CD4-positive, alpha-beta T cell treated with Interleukin-4 for 4 hours (primary cell): ENCODE measurements at places on chromosomes 5 and 9.

DNA sequence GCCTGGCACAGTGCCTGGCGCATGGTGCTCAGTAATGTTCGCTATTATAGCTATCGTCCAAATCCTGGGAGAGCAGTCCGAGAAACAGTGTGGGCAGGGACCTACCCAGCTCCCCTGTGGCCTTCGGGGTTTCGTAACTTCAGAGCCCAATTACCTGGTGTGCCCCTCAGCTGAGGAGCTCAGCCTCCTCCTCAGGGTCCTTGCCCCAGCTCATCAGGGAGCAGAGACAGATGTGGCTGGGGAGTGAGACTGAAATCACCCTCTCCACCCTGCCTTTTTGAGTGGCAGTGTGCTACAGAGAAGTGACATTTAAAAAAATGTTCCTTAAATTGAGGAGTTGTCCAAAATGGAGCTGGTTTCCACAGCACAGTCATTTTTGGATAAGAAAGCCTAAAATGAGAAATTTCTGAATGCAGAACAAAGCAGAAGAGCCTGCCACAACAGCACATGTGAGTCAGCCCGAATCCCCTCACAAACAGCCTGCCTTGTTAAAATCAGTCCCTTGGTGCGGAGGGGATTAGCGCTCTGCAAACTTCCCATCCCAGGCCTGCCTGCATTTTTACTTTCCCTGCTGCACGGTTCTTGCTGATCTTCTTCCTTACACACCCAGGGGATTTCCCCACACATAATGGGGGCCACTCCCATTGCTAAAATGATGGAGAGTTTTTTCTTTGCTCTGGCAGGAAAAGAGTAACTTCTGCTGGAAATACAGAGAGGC lies 78.1 kb upstream of the PITX1 start:
- DNase-seq = no peak

DNA sequence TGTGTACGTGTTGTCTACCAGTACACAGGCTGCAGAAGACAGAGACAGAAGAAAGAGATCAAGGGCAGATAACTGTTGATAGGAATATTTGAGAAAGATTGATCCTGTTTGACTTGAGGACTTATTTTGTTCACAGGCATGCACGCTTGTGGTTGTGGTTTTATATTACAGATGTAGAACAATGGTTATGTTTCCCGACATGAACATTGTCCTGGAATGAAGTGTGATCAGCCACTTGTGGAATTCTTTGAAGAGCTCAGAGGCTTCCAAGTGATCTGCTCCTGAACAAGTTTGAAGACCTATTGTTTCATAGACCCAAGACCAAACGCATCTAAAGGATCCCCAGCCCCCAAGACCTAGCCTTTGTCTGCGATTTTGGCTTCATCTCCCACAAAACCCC lies 13.7 kb downstream of the TEX53 start:
- DNase-seq = no peak

GRCh38 chr5:140033037-140033760 lies 9.9 kb downstream of the NRG2 start:
- no peak for DNase-seq

GRCh38 chr9:98708933-98709911 lies at the start of gene GABBR2:
GABBR2 (minus strand) TSS chr9:98708935; CDS start chr9:98708737, 198 bp downstream.
- no peak for DNase-seq

DNA sequence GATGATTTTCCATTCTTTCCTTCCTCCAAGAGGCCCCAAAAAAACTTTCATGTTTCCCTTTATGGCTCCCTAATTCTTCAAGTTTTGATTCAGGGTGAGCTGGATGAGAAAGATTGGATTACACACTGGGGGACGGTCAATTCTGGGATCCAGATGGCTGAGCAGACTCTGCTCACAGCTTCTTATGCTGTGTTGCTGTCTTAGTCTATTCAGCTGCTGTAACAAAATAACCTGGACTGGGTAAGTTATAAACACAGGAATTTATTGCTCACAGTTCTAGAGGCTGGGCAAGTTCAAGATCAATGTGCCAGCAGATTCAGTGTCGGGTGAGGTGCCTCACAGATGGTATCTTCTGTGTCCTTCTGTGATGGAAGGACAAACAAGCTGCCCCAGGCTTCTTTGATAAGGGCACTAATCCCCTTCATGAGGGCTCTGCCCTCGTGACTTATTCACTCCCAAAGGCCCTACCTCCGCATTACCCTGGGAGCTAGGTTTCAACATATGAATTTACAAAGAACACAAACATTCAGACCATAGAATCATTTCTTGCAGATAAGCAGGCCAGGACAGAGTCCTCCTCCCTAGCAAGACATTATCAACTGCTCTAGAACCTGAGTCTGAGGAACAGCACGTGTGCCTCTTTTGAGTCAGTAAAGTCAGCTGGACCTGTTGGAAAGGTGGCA lies 23.1 kb upstream of the SMAD5 start:
- no peak for DNase-seq

DNA sequence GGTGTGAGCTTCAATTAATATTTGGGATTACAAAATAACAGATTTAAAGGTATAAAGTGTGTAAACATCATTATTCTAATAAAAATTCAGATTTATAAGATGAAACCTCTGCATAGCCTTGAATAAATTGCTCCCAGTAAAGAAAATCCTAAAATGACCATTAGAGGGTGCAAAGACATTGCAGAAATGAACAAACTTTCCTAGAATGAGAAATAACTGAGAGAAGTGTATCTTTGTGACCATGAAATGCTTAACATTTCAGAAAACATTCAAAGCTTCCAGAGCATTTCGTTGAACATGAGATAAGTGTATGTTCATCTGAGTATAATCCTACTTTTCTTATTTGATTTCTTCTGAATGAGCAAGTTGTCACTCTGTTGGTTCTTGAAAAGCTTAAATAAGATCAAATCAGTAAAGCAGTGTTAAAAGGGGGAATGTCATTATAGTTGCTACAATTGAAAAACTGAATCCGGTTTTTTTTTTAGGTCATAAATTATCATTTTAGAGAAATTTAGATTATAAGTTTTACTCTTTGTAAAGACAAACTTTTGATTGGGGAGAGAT lies 24.7 kb upstream of the NUDT12 start:
- DNase-seq = no peak

- DNase-seq = no peak
Measured at GRCh38 chr9:109934136-109934856, 154.3 kb downstream of the PALM2AKAP2 start.

- DNase-seq = no peak
Measured at GRCh38 chr5:132327252-132327955, 33.2 kb downstream of the SLC22A4 start.

DNA sequence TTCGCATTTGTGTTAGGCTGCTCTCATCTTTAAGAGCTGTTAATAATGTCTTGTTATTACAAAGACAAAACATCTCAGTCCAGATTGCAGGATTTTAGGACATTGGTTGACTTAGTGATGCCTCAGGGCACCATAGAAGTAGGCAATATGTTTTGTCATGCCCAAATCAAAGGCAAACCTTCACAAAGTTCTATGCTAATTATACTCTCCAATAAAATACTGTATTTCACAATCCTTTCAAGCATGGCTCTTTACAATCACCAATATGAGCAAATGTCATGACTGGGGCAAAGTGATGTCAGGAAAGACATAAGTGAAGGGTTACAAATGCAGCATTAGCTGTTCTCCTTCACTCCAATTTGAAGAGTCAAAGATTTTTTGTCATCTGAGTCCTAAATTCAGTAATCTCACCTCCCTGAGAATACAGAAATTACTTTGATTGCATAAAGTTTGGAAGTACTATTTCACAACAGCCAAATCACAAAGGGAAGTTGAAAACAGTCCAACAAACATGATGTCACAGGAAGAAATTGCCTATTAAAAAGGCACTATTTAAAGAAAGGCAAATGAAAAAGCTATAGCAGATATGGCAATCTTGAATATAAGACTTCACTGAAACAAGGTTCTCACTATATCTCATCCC lies 303.2 kb downstream of the PRR16 start:
- DNase-seq = no peak

DNA sequence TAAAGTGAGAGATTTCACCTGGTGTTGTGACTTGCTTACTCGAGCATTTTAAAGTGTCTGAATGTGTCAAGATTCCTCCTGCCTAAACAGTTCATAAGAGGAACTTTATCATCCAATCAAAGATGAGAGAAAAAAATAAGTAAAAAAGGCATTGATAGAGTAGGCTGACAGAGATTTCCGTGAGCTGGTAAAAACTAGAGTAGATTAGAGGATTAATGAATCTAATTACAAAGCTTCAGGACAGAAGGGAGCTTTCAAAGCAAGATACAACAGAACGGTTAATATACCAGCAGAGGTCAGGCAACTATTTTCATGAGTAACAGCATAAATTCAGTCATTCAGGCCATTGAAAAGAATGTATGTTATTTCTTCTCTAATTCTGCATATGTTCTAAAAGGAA lies 91.5 kb downstream of the ADAMTS6 start:
- DNase-seq = no peak
